Hepatic stellate cell (primary cell): ENCODE measurements at places on chromosomes 7 and 10.

DNA sequence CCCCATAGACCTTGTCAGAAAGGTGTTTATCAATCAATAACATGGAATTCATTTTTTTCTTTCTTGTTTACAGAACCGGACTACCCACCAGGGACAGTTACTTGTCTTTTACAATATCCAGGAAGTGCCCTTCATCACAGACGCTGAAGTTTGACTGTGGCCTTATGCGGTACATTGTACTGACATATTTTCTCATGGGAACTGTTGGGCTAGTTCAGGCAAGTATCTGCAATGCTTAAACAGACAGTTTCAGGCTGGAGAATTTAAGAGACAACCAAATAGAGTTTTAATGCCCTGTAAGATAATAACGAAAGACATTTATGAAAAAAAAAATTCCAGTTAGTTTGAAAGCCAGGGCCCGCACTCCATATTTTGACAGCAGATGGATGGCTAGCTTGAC, 246.4 kb downstream of the GATA3 start:
- no peak for DNase-seq

DNA sequence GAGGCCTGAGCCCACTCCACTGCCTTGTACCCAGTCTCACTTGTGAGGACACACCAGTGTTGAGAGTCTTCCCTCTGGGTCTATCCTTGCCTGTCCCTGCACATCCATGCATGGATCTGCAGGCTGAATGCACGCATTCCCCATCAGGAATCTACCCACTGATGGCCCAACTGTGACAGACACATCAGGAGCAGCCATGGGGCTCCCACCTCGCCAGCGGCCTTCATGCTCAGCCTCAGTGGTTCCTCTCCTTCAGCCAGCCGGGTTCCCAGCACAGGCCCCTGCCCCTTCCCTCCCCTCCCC, 21.3 kb downstream of the ANTXRL start:
- DNase-seq, result no peak

DNA sequence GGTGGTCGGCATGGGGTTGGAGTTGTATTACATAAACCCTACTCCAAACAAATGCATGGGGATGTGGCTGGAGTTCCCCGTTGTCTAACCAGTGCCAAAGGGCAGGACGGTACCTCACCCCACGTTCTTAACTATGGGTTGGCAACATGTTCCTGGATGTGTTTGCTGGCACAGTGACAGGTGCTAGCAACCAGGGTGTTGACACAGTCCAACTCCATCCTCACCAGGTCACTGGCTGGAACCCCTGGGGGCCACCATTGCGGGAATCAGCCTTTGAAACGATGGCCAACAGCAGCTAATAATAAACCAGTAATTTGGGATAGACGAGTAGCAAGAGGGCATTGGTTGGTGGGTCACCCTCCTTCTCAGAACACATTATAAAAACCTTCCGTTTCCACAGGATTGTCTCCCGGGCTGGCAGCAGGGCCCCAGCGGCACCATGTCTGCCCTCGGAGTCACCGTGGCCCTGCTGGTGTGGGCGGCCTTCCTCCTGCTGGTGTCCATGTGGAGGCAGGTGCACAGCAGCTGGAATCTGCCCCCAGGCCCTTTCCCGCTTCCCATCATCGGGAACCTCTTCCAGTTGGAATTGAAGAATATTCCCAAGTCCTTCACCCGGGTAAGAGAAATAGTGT, at the start of gene CYP2E1:
CYP2E1 (plus strand) TSS at position 407 of the 632 bp plus-strand sequence; CDS start at position 440, 33 bp downstream.
- DNase-seq, result no peak

DNA sequence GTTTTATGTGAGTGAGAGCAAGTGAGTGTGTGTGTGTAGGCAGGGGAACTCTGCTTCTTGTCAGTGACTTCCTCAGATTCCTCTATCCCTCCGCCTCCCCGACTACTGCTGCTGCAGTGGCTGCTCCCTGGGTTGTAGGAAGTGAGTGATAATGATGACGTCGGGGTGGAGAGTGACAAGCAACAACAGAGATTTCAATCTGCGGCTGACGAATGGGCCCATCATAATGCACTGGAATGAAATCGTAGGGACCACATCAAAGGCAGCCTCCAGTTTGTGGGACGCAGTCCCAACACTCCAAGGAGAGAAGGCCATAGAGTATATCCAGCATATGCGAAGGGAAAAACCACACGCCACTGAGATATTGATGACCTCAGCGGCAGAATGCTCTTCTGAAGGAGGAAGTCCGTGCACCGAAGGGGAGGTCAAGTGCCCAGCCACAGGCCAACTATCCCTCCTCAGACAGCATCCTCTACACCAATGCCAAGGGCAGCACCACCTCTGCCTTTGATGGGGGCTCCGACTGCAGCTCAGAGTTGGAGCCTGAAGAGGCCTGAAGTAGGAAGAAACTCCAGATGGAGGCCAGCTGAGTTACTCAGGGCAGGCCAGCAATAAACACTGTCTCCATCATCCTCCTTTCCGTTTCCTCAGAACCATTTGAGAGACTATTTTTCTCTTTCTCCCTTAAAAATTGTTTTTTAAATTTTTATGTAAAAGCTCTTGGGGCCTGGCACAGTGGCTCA, 11.3 kb upstream of the STMP1 start:
- peak; percentile 59 for DNase-seq

DNA sequence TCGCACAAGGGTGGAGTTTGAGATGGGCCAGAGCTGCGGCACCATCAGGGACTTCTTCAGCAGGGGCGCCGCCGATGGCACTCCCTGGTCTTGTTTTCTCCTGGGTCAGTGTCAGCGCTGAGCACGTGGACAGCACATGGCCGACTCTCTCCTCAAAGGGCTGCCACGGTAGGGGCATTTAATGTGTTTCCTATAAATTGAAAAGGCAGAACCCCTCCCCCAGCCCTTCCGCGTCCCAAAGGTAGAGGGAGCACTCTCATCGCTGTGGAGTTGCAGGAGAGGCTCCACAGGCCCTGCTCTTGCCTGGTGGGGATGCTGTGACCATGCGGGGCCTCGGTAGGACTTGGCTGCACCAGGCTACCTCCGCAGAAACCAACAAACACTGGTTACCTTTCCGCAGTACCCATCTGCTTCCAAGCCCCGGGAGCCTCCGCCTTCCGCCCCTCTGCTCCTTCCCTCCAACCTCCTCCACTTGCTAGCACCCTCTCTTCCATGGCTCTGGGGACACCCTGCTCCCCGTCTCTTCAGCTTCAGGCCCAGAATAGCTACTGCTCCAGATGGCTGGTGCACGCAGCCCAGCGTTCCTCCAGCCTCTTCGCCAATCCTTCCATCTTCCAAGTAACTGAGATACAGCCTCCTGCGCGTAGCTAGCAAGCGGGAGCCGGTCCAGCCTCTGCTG, 166.3 kb upstream of the ADCY1 start:
- DNase-seq, result no peak

- DNase-seq, result peak; percentile 4
Measured at GRCh38 chr7:90384433-90384832, 18.8 kb upstream of the CLDN12 start.

DNA sequence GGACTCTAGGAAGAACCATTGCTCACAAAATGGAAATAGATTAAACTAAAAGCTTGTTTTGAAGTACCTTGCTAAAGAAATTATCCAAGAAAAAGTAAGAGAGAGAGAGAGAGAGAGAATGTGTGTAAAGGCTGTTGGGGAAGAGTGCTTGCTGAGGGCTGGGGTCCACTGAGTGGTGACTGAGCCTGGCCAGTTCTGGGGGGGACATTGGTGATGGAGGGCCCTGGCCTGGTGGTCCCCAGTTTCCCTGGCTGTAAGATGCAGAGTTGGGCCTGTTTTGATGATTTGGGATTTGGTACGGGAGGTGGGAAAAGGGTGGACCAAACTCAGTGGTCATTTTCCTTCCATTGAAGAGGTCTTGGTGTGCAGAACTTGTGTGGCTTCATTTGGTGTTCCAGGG, 880 bp downstream of the RAMP3 start:
- no peak for DNase-seq

DNA sequence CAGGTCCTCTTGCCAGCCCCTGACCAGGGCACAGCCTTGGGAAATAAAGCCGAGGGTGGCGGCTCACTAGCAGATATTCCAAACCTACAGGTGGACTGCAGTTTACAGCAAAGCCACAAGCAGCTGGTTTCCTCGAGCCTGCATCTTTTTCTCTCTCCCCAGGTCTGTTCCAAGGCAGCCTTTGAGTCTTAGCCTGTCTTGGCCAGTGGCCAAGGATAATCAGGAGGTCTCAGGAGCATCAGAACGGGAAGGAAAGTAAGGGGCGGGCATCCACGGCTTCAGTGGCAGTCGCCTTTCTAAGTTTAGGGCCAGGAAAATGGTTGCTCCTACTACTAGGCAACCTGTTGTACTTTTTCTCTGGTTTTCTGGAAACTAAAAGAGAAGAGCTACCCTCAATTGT, 219.7 kb upstream of the ZMIZ1 start:
- DNase-seq, result no peak

- DNase-seq, result no peak
Measured at GRCh38 chr10:88562152-88562551, 21.0 kb downstream of the RNLS start.
